DMS53 (cell line): ENCODE measurements at places on chromosomes 2 and 18.

DNA sequence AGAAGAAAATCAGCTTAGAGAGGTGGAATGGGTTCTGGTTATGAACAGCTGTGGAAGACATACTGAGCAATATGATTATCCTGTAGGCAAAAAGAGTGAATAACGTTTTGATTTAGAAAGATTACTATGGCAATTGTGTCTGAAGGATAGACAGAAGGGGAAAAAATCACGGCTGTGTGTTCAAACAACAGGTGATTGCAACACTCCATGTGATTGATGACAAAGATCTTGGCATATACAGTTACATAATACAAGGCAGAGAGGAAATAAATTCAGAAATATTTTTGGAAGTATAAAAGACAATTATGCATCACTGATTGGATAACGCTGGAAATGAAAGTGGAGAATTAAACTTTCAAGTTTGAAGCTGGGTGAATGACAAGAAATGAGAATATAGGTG is 58.5 kb upstream of the KCNJ3 start:
- no peak for DNase-seq

DNA sequence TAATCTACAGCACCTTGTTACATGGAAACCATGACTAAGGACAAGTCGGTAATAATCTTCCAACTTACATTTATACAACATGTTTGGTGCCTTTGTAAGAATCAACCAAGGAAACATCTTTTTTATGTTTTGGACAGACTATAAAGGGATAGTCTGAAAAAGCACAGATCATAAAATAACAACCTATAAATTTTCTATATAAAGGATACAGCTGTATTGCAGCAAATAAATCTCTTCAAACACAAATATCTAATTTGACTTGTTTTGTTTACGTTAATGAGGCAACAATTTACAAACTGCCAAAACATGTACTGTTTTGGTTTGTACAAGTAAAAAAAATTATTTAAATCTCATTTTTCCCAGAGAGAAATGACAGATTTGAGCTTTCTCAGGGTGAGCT is 92.5 kb downstream of the SRBD1 start:
- no peak for DNase-seq

DNA sequence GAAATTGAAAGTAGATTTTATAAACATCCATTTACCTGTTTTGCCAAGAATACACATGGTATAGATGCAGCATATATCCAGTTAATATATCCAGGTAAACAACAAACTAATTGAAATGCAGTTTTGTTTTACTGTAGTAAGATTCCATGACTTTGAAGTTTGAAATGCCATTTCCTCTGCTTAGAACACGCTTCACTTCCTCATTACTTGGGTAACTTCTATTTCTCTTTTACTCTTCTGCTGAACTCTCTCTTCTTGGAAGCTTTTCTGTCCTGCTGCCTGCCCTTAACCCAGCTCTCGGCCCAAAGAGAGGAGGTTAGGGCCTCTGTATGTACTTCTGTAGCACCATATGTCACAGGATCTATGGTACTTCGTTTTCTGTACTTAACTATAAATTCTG is 14.1 kb upstream of the IL1RL2 start:
- no peak for DNase-seq

DNA sequence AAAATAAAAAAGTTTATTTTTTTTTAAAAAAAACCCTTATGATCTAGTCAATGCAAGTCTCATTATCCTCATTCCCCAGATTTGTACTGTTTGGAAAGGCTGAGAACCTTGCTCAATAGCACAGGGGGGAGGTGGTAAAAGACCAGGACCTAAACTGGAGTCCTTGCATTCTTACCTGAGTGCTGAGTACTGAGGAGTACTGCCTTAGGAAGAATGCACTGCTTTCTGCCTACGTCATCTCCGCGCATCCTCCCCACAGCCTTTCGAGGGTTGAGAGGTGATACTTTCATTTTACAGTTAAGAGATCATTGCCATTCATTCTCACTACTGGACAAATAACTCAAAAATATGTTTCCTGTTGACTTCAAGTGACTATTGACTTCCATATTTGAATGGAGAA is 73.8 kb downstream of the MAP3K20 start:
- DNase-seq, result no peak

DNA sequence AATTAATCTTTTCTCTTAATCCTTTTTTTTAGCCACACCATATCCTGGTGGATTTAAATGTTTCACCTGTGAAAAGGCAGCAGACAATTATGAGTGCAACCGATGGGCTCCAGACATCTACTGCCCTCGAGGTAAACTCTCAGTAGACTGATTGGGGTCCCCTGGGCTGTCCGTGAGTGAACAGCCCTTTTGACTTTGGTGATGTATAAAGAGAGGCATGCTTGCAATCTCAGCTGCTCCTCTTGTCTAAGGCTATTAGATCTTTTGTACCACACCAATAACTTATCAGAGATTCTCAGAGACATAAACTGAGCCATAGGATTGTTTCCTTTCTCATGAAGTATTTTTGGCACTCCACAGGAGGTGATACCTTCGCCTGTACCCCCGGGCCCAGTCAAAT is 118.6 kb downstream of the LYPD6 start:
- no peak for DNase-seq

DNA sequence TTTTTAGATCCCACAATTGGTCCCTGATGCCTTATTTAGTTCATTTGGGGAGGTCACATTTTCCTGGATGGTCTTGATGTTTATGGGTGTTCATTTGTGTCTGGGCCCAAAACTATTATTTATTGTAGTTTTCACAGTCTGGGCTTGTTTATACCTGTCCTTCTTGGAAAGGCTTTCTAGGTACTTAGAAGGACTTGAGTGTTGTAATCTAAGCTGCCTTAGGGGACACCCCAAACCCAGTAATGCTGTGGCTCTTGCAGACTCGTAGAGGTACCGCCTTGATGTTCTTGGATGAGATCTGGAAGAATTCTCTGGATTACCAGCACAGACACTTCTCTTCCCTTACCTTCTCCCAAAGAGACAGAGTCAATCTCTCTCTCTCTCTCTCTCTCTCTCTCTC is 25.0 kb upstream of the ITSN2 start:
- DNase-seq, result no peak

GRCh38 chr2:33336036-33336625 is 140.3 kb upstream of the RASGRP3 start:
- DNase-seq, result no peak

DNA sequence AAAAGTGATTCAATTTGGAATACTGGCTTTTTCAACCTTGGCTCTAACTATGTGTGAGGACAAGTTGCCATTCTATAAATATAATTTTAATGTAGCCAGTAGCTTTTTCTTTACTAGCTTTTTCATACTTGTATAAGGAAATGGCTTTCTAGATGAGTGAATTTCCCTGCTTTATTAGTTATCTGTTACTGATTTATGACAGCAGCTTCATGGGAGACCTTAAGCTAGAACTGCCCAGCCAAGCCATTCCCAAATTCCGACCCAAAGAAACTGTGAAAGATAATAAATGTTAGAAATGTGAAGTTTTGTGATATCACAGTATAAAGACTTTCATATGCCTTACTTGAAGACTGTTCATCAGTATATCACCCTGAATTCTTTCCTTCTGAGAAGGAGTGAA is 32.3 kb downstream of the BABAM2 start:
- no peak for DNase-seq

DNA sequence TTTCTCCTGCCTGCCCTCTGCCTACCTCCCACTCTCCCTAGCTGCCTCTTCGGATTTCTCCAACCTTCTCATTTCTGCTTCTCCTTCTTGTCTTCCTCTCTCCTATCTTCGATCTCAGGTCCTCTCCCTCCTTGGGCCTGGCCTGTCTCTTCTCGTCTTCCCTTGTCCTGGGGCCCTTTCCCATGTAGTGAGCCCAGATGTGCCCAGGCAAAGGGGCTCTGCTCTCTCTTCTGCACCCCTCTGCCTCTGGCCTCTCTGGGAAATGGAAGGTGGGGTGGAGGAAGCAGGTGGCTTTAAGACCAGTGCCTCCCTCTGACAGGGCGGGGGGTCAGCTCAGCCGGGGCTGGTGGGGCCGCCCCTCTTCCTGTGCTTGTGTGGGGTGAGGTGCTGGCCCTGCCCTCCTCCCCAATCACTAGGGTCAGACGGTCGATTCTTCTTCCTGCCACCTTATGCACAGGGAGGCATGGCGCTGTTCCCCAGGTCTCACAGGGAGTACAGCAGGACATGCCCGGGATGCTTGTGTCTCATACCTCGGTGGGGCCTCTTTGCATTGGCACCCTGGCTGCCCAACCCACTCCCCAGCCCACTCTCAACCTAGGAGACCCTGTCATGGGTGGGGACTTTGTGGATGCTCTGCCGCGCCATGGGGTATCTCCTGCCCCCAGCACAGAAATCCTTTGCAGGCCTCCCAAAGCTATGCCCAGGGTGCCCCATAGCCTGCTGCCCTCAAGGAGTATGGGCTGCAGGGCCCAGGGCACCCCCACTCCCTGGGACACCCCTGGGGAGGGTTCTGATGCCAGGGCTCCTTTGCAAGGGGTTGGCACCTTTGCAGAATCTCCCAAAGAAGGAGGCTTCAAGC is 213.8 kb upstream of the HAAO start:
- no peak for DNase-seq

DNA sequence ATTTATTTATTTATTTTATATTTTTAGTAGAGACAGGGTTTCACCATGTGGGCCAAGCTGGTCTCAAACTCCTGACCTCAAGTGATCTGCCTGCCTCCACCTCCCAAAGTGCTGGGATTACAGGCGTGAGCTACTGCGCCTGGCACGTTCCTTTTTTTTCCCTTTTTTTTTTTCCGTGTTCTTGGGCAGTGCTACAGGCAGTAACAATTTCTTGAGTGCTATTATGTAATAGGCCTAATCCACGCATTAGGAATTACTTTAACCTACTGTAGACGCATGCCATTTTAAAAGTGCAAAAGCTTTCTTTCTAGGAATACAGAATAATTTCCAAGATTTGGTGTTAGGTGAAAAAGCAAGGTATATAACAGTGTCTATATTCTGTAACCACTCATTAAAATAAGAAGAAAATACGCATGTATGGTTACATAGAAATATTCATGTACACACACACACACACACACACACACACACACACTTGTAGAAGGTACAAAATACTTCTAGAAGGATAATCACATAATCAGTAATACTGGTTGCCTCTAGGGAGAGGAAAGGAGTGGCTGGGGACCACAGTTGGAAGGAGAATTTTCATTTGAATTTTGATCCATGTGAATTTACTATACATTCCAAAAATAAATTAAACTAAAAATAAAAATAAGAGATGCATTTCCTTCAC is 92.3 kb downstream of the METTL8 start:
- no peak for DNase-seq

DNA sequence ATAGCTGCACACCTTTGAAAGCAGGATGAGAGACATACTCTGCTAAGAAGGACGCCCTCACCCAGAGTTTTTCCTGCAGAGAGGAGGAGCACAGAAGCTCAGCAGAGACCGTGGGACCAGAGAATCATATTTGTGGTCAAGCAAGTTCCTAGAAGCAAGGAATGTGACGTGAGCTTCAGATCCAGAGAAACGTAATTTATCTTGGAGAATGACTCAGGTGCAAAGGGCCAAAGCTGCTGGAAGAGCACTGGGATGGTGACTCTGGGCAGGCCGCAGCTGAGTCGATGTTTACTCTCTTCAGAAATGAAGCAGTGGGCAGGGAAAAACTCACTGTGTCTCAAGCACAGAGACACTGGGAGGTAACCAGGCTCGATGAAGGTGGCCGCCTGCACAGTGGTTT is 50.1 kb upstream of the IGFBP2 start:
- DNase-seq, result peak; percentile 48

- DNase-seq, result no peak
Observed at GRCh38 chr2:219099329-219099728, 38.6 kb upstream of the IHH start.

DNA sequence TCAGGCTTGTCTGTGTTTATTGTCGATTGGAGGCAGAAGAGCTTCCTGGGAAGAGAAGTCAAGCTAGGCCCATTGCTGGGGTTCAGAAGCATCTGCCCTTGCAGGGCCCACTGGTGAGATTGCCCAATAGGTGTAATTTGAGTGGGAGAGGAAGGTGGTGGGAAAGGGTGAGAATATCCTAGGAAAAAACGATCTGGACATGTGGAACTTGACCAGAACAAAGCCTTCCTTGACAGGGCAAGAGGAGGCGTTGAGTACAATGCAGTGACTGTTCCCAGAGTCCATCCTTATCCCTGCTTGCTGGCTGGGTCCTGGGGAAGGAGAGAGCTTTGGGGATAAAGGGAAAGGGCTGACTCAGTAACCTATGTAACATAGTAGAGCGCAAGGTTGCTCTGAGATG is 27.1 kb downstream of the NABP1 start:
- no peak for DNase-seq

DNA sequence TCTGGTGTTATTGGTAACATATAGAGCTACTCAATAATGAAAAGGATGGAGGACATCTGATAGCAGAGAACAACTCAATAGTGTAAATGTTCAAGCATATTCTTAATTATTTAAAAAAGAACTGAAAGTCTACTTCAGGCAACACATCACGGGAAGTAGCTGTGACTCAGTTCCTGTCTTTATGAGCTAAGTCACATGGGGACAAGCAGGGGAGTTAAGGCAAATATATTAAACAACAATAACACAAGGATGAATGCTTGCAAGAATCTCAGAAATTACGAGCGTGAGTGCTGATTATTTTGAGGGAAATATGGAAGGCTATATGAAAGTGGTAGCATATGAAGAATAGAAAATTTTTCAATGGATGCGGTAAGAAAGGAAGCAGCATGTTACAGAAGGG is 4.0 kb upstream of the HNMT start:
- DNase-seq, result no peak

- no peak for DNase-seq
Observed at GRCh38 chr2:57437077-57437476, 609.5 kb upstream of the VRK2 start.
